Activated CD8-positive, alpha-beta T cell treated with anti-CD3 and anti-CD28 coated beads for 36 hours (primary cell): ENCODE measurements at places on chromosomes 3 and 15.

GRCh38 chr3:59262076-59262498, 212.3 kb upstream of the CFAP20DC start:
- H3K4me1 ChIP-seq: peaks cover 4% of the 10 kb centered on the region
- H3K4me3 ChIP-seq: no peak overlapping the region
- peaks cover 1% of the 10 kb centered on the region for H3K36me3 ChIP-seq
- no peak for DNase-seq
- H3K27ac ChIP-seq: no peak overlapping the region
- no peaks in the 10 kb centered on the region for H3K27me3 ChIP-seq

DNA sequence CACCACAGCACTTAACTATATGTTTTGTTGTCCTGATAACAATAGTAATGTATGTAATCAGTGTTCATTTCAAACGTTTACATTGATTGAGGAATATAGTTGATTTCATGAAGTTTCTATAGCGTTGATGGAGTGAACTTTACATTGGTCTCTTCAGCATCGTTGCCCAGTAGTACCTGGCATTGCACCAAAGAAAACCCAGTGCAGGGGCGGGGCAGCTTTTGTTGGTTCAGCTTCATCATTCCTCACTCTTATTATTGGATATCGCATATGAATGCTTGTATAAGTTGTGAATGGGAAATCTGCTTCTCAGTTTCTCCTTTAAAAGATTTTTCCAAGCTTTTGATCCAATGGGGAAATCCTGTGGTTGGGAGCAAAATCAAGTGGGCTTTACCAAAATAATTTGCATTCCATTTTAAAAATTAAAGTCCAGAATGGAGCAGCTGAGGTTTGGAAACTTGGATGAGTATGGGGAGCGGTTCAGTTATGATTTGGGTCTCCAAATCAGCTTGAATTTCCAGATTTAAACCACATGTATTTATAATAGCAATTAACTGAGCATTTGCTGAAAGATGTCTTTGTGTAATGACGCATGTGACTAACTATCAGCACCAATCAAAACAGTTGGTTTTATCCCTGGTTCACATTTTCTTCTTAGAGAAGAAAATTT, 213.7 kb downstream of the ALCAM start:
- no peak overlapping the region for H3K27ac ChIP-seq
- no peak for DNase-seq
- no peak overlapping the region for H3K4me3 ChIP-seq
- no peaks in the 10 kb centered on the region for H3K36me3 ChIP-seq
- no peaks in the 10 kb centered on the region for H3K27me3 ChIP-seq

GRCh38 chr15:97153356-97153965, 807.0 kb upstream of the ARRDC4 start:
- H3K27ac ChIP-seq: no peak overlapping the region
- no peak overlapping the region for H3K4me3 ChIP-seq
- no peaks in the 10 kb centered on the region for H3K27me3 ChIP-seq
- no peaks in the 10 kb centered on the region for H3K4me1 ChIP-seq

DNA sequence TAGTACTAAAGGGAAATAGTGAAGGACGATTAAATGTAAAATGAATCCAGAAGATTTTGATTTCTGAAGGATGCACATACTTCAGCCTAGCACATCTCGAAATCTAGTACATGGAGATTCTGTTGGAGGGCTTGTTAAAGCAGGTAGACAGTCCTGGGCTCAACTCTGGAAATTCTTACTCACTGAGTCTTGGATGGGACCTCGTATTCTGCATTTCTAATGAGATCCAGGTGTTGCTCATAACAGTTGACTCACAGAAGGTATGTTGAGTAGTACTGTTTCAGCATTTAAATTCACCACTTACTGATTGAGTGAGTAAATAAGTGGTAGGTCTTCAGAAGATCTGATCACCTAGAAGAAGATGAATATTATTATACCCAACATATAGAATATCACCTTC, 623.4 kb upstream of the SGO1 start:
- no peak for DNase-seq
- H3K4me3 ChIP-seq: no peak overlapping the region
- no peaks in the 10 kb centered on the region for H3K27me3 ChIP-seq
- H3K4me1 ChIP-seq: no peaks in the 10 kb centered on the region
